M059J (cell line): ENCODE measurements at places on chromosomes 11 and 22. TPM values are rescaled to one million over a fixed set of nuclear protein-coding genes. Genes with fewer than 3 reads are reported as not detected.

Gene OR1S2
- not detected in 2 replicates for total RNA-seq

Gene SLC5A1
- not detected in 2 replicates for total RNA-seq

Gene ST14
- total RNA-seq, result 0.30 and 0.44 TPM in 2 replicates

Gene TSSK2
- total RNA-seq, result not detected in 2 replicates

DNA sequence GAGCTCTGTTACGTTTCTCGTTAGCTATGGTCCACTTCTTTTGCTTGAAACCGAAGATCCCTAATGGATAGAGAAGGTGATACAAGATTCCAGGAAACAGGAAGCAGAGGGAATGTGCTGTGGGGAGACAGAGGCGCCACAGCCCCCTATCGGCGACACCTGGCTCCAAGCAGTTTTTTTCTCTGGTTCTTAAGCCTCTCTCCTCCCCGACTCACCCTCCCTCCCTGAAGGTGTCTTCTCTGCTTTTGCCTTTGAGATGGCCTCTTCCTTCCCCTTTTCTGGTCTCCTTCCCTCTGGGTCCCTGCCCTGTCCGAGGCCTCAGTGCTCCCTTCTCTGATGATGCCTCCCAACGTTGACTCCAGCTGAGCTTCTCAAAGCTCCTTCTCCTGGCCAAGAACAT, 14.2 kb upstream of the APOBEC3A start:
- no peak for DNase-seq

DNA sequence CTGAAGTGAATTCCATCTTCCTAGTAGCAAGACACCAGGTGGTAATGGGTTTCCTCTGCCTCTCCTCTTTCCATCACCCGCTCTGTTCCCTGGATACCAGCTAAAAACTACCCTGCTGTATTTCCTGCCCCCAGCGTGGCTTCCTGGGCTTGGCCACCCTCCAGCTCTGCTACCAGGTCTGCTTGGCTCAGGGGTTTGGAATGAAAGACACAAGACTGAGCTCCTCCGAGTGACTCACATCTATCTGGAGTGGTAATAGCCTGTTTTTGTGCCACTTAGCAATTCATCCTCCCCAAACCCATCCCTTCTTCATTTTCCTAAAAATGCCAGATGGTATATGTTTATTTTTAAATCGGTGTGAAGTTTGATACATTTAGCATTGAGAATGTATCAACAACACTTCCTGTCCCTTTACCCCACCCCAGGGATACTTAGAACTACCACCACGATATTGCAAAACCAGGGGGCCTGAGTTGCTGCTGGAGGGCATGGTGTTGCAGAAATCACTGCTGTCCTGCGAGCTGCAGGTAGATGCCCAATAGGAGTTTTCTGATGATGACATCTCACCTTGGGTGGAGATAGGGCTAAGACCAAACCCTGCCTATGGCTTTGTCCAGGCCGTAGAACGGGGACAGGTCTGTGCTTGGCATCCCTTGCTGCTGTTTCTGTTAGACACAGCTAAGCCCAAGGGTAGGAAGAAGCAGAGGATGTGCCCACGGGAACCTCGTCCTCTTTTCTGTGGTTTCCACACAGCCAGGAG, 7.5 kb upstream of the MICAL3 start:
- DNase-seq, result peak; percentile 97

- peak; percentile 77 for DNase-seq
Observed at GRCh38 chr11:33391893-33392251, 134.7 kb downstream of the HIPK3 start.

GRCh38 chr11:34856251-34856650, 59.9 kb downstream of the APIP start:
- DNase-seq, result no peak

DNA sequence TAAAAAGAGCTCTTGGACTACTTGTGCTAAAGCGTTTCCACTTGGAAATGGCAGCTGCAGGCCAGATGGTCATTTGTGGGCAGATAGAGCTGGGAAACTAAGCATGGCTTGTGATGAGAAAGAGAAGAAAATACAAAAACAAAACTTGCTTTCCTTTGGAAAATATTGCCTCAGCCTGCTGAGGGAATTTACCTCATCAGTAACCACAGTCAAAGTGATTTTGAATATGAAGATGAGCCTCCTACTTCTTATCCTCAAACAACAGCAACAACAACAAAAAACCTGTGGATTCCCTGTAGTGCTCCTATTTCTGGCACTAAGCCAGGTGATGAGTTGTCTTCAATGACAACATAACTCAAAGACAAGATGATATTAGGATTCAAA, 62.7 kb upstream of the FIBIN start:
- no peak for DNase-seq

- no peak for DNase-seq
Observed at GRCh38 chr11:93507517-93507916, 35.7 kb downstream of the SMCO4 start.

DNA sequence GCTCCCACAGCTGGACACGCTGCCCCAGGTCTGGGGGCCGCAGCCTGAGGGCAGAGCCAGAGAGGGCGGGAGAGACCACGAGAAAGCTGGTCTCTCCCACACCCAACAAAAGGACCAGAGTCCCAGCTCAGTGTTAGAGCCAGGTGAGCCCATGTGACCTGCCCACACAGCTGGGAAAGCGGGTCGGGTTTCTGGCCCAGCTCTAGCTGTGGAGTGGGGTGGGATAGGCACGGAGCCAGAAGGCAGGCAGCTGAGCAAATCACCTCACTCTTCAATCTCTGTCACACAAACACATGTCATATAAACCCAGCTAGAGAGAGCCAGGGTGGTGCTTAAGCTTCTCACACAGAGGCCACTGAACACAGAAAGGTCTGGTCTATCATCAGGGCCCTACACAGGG, 7.8 kb upstream of the EIF3D start:
- no peak for DNase-seq

- DNase-seq, result peak; percentile 42
Observed at GRCh38 chr11:67167719-67168118, 48.7 kb downstream of the KDM2A start.

- DNase-seq, result no peak
Observed at GRCh38 chr11:124752471-124753102, 532 bp upstream of the VSIG2 start.

DNA sequence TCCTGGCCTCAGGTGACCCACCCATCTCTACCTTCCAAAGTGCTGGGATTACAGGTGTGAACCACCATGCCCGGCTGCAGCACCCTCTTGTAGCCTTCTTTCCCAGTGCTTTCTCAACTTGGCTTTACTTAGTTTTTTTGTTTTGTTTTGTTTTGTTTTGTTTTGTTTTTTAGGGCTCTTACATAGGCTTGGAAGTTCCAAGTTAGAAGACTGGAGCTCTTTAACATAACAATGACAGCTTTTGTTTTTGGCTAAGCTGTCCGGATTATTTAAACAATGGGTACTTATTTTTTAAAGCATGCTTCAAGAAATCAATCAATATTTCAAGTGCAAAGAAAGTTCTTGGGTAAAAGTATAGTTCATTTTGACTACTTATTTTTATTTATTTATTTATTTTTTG, 25.9 kb downstream of the KMT2A start:
- no peak for DNase-seq

DNA sequence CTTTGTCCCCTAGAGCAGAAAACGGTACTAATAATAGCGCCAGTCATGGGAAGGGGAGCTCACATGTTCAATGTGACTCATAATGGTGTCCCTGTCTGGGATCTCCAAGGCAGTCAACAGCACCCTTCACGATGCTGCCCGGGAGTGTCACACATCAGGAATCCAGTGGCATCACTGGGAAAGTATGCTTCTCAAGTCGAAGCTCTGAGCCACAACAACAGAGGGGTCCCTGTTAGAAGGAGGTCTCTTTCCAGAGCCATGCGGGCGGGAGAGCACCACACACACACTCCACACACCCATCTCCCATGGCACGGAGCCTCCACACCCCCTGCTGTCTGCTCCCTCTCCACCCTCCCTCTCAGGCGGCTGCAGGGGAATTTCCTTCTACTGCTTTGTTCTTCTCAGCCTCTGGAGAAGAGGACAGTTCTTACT, 119.7 kb downstream of the ETS1 start:
- DNase-seq, result peak; percentile 100

- no peak for DNase-seq
Observed at GRCh38 chr11:106998916-106999188, 19.4 kb downstream of the GUCY1A2 start.

DNA sequence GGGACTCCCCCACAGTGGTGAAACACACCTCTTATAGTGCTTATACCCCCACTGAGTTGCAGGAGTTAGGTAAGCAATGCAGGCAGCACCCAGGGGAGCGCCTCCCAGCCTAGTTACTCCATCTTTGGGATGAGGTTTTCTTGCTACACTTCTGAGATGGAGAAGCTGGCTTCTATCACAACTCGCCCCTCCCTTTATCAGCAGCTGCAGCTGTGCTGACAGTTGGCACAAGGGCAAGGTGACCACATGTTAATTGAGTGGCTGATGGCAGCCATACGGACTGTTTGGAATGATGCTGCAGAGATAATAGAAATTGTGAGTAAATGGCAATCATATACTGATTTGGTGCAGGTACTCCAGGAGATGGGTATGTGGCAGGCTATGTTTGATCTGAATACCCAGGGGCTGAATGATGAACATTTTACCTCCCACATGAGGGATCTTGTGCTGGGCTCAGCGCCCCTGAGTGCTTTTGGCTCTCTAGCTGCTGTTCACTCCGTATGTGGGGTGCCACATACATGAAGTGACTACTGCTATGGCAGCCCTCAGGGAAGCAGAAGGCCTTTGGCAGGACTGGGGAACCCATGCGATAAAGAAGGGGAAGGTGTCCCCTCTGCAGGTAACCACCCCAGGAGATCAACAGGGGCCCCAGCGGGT, 29.2 kb upstream of the KCNA4 start:
- no peak for DNase-seq

GRCh38 chr11:70490208-70490607, 91.9 kb downstream of the CTTN start:
- DNase-seq, result no peak

- peak; percentile 81 for DNase-seq
Observed at GRCh38 chr11:134266841-134267251, 9.3 kb upstream of the GLB1L3 start.
